COLO829 (cell line): ENCODE measurements at places on chromosomes 1 and 21.

DNA sequence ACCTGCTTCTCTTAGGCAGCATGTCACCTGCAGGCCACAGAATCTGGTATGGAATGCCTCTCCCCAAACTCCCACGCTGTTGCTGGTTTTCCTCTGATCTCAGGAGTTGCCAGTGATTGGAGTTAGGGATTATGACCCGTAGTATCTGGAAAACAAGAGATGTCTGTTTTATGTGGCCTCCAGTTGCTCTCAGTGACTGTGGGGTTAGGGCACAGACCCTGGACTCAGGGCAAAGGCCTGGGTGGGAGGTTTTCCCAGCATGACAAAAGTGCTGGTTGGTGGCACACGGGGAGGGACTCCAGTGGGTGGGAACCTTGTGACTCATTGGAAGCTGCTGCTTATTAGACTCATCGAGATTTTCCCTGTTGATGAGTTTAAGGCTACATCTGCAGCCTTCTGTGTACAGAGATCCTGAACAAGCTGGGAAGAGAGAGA, at the start of gene NR1I3:
TSS of gene NR1I3 (minus strand) at position 165 of the 435 bp plus-strand sequence. CDS start 1,638 bp downstream, outside the sequence.
- no peak for DNase-seq

- DNase-seq: no peak
These were observed 2.1 kb downstream of the ITGB2 start for GRCh38 chr21:44918581-44919033.

- peak; percentile 7 for DNase-seq
These were observed 50.9 kb downstream of the PRDM15 start for GRCh38 chr21:41827951-41828883.

DNA sequence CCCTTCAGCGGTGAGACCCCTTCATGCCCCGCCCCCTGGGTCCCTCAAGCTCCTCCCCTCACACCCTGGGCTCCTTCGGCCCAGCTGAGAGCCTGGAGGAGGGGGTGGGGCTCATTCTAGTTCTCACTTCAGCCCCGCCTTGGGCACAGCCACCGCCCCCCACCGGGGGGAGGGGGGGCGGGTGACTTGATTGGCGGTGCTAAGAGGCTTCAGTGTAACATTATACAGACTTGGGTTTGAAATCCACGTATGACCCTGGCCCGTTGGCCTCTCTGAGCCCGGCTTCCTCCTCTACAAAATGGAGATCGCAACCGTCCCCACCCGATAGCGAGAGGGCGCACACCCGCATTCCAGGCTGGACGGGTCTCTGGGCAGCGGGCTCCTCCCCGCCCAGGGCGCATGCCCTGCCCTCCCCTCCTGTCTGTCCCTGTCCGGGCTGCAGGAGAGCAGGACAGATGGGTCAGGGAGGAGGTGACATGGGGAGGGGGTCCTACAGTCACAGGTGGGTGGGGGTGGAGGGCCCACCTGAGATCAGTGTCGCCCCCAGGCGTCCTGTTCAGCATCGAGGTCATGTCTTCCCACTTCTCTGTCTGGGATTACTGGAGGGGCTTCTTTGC, 5.1 kb downstream of the CLCNKB start:
- DNase-seq: no peak

GRCh38 chr1:154404511-154404931, 622 bp upstream of the IL6R start:
- no peak for DNase-seq

DNA sequence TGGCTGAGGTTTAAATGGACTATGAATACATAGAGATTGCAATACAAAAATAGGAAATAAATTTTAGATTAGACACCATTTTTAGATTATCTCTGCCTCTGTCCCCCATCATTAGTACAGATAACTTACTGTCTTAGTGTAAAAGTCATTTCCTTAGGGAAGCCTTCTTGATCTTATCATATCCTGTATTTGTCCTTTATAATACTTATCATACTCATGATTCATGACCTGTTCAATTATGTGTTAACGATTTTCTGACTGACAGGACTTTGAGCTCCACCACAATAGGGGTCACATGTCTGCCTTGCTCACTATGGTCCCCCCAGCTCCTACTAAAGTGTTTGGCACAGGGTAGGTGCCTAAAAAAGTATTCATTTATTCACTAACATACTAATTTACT, 14.6 kb downstream of the TEX38 start:
- DNase-seq: no peak

DNA sequence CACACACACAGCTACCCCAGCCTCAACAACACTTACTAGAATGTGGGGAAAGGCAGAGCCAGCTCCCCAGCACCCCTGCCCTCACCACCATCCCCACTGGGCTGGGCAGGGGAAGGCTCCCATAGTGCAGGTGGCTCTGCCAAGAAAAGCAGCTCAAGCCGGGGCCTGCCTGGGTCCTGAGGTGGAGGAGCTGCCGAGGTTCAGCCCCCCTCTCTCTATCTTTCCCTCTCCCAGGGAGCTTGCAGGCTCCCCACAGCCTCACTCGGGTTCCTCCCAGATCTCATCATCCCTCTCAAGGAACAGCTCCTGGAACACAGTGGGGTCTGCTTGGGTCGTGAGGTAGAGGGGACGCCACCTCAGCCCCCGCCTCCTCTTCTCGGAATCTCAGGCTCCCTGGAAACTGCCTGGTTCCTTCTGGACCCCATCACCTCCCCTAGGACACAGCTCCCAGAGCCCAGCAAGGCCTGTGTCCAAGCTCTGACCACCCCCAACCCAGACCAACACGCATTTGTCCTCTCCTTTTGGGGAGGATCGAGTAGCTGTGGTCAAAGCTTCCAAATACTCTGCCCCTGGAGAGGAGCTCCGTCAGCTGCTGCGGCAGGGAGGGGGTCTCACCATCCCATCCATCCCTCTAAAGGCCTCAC, 704 bp downstream of the S100A16 start:
- no peak for DNase-seq

GRCh38 chr1:192261476-192261875, 55.3 kb upstream of the RGS21 start:
- no peak for DNase-seq

DNA sequence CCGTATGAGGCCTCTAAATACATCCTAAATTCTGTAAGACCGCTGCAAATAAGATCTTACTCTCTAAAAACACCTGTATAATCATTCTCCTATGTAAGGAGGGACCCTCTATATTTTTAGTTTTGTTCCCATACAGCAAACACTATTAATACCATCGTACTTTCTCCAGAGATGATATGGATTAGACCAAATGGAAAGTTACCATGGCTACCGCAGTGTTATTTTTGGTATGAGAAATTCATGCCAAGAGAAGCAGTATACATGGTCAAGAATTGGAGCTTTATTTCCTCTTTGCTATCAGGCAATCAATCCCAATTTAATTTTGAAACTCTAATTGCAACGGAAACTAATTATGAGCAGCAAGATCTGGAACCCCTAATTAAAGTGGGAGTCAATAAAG, 70.0 kb downstream of the BCAR3 start:
- DNase-seq: no peak

GRCh38 chr1:234902774-234903547, 225.7 kb downstream of the TOMM20 start:
- DNase-seq: no peak

GRCh38 chr1:247448107-247448791, 9.7 kb downstream of the OR2B11 start:
- peak; percentile 50 for DNase-seq

DNA sequence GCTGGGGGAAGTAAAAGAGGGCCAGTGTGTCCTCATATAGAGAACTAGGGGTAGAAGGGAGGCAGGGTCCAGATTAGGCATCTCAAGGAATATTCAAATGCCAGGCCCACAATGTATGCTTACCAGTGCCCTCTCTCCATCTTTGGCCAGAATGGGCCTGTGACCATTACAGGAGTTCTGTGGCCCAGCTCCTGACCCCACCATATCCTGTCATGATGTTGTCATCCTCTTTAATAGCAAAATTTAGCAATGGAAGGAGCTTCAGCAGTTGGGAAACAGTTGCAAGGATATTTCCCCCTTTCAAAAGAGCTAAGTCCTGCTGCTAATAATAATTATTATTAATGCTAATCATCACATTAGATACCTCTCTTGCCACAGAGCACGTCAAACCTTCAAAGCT, 49.3 kb upstream of the JUN start:
- no peak for DNase-seq

GRCh38 chr1:182615468-182616129, 11.4 kb upstream of the RGS16 start:
- no peak for DNase-seq

- DNase-seq: no peak
These were observed 61.3 kb downstream of the CD34 start for GRCh38 chr1:207849646-207850045.

- peak; percentile 62 for DNase-seq
These were observed 202.1 kb downstream of the NCAM2 start for GRCh38 chr21:21200103-21200938.

DNA sequence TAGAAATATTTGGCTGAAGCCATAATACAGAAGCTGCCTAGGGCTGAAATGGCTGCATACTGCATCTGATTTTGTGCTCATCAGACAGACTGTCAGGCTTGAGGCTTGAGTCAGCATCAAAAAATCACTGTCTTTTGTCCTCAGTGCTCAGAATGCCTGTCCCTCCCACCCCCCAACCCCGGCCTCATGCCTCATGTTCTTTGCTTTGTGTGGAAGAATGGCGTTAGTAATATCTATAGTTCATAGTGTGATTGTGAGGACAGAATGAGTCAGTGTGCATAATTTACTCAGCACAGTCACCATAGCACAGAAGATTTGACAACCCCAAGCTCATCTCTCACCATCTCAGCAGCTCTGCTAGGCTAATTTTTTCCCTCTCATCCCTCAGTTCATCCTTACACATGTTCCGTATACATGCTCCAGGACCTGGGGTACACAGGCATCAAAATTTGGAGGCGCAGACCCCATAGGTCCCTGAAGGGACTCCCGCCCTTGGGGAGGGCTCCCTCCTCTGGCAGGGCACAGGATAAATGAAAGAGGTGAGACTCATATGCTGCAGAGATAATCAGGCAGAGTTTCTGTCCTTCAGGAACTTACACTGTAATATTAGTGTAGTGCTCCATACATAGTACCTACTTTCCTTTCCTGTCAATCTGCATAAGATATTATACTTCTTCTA, 159.1 kb upstream of the C8B start:
- DNase-seq: peak; percentile 4

- DNase-seq: no peak
These were observed 22.9 kb downstream of the PRXL2B start for GRCh38 chr1:2609319-2610035.

DNA sequence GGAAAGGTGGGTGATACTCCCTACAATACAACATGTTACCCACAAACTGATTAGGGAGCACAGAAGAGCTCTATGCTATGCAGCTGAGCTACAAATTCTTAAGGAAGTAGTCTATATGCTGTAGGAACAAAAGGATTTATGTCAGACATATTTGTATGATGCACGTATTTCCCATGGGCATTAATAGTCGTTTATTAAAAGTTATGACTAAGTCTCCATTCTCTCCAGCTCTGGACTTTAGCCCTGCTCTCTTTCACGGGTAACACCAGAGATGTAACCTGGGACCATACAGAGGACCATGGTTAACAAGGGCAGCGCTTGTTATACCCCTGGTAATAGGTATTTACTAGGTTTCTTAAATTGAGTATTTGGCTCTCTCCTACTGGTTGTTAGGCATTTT, 168.2 kb upstream of the C1orf105 start:
- no peak for DNase-seq

DNA sequence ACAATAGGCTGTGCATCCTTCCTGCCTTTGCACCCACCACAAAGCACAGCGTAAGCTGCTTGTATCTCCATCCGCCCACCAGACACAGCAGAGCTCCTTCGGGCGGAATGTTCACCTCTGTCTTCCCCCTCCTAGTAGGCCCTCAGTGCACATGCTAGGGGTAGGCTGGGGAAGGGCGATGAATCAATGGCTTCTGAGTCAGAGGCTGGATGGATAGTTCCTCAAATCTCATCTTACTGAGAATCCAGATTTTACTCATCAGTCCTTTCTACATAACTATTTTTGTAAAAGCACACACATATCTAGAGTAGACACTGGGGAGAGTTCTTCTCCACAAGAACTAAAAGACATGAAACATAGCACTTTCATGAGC, 73.8 kb downstream of the BCAR3 start:
- no peak for DNase-seq

GRCh38 chr1:169193191-169193850, 86.8 kb downstream of the ATP1B1 start:
- DNase-seq: no peak

DNA sequence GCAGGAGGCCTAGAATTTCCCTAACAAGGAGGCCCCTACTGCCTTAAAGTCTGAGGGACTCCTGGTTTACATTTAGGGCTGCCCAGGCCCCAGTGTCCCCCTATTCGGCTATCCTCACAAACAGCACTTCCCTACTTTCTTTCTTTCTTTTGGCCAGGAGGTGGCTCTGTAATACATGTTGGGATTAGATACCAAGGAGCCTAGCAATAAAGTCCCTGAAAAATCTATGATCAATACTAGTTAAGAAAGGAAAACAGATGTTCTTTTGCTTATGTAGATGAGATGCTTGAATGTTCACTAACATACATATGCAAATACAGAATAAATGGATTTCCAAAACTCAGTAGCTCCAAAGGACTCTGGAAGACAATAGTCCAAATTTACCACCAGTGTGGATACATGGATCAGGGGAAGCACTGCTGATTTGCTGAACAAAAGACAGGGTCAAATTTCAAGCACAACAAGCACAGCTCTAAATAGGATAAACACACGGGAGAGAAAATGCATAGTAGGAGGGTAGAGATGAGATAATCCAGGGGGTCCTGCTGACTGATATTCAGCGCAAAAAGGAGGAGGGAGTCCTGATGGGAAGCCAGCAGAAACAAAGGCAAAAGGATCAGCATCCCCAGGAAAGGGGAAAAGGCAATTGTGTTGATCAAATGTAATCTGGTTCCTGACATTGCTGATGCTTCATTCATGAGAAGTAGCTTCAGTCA, 240.0 kb downstream of the NUF2 start:
- DNase-seq: no peak

- DNase-seq: no peak
These were observed 2.1 kb downstream of the GPR161 start for GRCh38 chr1:168134642-168135041.

GRCh38 chr1:183724350-183725042, 71.4 kb upstream of the APOBEC4 start:
- DNase-seq: no peak

DNA sequence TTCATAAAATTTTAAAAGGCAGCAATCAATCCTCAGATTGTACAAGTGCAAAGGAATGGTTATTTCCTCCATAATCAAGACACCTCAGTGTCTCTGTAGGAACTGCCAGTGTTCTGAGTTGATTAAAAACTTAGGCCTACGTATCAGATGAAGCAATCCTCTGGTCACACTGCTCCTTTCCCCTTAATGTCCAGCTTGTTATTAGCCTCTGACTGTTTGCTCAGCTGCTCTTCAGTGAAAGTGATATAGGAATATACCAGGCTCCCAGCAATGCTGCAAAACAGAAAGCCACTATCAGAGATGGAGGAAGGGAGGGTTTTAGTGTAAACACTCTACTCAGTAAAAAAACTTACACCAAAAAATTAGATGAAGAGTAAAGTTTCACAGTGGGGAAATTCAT, 49.8 kb downstream of the SLC35D1 start:
- DNase-seq: no peak

GRCh38 chr1:238501290-238501689, 610.6 kb upstream of the ZP4 start:
- DNase-seq: no peak
